ENCODE measurements at places on chromosomes 1 and 21.

DNA sequence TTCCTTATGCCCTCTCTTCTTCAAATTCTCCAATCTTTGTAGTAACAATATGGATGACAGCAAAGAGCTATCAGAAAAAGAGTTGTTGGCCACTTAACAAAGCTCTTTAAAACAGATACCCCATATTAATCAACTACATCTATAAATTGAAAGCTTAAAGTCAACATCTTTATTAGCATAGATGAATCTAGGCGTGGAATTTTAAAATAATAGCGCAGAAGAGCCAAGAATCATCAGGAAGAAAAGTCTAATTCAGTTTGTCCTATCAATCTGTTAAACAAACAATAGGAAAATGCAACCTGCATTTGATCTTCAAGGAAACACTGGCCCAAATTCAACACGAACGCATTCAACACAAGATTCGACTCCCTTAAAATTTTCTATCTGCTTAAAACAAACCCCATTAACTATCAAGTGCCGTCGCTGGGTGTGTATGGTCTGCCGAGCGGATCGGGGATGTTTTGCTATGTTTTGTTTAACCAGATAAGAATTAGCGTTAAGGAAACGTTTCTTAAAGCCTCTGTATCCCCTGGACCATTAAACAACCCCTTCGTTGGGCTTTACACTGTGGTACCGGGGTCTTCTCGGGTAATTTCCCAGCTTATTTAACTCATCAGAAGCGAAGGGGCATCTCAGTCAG lies 1.0 kb downstream of the LYST start:
- DNase-seq = no peak

DNA sequence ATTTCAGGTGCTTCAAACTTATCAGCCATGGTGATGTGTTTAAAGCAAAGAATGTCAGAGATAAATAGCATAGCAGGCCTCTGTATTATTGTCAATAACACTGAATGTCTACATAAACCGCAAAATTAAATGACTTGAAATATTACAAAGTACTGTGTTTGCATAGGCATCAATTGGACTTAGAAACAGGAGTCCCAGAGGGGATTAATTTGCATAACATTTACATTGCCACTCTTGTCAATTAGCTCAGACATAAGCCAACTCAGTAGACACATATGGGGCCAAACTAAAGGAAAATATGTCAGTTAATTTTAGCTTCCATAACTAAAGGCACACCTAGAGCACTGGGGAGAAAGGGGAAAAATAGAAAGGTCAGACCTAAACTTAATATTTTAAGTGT lies 814.5 kb upstream of the NEGR1 start:
- DNase-seq = no peak

GRCh38 chr21:37093977-37094376 lies 20.9 kb downstream of the TTC3 start:
- no peak for DNase-seq

GRCh38 chr1:99240621-99241020 lies 23.7 kb upstream of the PLPPR4 start:
- no peak for DNase-seq

DNA sequence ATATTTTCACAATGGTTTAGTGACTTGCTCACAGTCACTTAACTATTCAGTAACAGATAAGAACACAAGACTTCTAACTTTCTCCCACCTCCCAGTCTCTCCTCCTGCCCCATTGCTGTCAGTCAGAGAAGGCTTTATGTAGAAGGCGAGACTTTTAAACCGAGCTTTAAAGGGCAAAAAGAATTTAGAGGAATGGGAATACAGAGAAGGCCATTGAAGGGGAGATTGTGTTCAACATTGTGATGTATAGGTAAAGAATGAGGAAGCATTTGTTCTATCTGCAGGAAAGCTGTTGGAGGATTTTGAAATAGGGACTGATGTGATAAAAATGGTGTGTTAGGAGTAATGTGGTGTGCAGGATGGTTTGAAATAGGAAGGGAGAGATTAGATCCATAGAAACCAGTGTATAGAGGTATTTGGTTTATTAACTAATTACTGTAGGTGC lies 7.3 kb downstream of the POU2F1 start:
- DNase-seq = no peak

DNA sequence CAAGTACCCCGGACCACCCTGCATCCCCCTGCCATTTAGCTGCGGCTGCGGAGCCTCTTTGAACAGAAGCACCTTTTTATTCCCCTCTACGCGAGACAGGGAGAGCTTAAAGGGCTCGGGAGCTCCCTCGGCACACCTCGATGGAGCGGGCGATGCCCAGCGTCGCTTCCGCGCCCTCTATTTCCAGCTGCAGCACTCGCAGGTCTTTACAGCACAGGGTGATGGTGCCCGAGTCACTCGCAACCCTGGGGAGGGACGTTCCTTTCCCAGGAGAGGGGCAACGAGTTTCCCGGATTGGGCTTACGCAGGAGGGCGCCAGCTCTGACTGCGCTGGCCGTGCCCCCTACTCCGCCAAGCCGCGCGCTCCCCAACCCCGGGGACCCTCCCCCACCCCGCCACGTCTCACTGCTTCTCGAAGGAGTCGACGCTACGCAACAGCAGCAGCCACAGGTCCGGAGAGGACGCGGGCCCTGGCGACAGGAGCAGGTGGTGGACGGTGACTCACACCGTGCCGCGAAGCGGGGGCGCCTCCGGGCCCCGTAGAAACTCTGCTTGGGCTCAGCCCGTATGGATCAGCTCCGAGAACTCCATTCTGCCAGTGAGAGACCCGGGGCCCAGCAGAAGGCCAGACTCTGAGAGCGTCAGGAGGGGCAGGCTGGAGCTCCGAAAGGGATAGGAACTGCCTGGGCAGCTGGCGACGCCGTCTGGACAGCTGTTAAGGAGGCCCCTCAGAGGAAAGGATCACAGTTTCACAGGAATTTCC lies 5.8 kb upstream of the FAM167B start:
- no peak for DNase-seq

- DNase-seq = no peak
These were observed 120.6 kb downstream of the PTBP2 start for GRCh38 chr1:96842215-96842614.

- no peak for DNase-seq
These were observed 48.0 kb downstream of the MAN1C1 start for GRCh38 chr1:25664357-25665199.

DNA sequence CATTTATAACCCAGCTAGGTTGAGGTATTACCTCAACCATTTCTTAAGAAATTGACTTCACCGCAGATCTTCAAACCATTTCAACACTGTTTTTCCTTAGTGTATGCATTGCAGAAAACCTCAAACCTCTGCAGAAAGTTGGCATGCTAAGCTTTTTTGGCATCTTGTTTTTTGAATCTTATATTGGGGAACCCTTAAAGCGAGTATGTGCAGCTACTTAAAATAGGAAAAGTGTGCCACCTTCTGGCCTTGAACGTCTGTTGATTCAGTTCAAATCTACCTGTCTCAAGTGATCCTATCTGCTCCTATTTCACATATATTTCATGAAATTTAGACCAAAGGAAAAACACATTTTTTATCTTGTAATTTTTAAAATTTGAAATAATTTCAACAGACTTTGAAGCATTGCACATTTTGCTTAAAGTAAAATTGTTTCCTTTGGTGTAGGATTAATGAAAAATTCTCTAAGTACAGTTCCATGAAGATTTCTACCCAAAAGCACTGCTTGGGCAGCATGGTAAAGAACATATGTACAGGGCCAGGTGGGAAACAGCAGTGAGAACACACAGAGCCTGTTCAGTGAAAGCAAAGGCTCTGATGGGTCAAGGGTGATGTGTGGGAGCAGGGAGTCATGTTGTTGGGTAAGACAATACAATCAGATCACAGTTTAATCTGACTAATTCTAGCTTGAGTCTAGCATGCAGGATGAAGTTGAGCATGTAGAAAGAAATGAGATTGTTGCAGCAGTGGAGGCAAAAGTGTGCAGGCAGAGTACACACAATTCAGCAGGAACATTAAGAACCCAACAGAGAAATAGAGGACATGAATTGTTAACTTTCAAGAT lies 17.2 kb downstream of the HENMT1 start:
- peak; percentile 66 for DNase-seq

GRCh38 chr1:47685763-47686066 lies 247.9 kb downstream of the FOXD2 start:
- DNase-seq = no peak

DNA sequence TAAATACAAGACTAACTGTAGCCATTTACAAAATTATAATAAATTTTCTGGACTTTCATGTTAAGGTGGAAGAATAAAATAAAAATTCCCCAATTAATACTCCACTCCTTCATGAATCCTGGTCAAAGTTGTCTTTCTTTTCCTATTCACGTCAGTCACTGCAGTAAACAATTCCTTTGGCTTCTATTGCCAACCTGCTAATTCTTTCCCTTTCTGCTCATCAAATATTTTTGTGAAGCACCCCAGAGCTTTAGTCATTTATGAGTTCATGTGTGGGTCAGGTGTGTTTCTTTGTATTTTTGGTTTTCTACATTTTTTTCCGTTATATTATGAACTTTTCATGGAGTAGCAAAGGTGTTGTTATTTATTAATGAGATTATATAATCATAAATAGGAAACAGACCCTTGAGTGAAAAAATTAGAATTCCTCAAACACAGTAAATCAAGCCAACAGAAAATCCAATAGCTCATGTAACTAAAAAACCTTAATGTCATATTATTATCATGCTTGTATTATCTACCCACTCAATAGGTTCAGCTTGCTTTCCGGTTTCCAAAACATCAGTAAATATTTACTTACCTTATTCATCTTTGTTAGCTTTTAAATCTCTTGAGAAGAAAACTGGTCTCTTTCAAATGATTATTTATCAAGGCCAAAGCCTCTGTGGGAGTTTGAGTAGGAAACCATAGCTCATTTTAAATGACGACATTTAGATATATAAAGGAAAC lies 29.6 kb upstream of the PLA2G4A start:
- DNase-seq = no peak

GRCh38 chr1:54610048-54610447 lies 13.3 kb downstream of the FAM151A start:
- DNase-seq = no peak

DNA sequence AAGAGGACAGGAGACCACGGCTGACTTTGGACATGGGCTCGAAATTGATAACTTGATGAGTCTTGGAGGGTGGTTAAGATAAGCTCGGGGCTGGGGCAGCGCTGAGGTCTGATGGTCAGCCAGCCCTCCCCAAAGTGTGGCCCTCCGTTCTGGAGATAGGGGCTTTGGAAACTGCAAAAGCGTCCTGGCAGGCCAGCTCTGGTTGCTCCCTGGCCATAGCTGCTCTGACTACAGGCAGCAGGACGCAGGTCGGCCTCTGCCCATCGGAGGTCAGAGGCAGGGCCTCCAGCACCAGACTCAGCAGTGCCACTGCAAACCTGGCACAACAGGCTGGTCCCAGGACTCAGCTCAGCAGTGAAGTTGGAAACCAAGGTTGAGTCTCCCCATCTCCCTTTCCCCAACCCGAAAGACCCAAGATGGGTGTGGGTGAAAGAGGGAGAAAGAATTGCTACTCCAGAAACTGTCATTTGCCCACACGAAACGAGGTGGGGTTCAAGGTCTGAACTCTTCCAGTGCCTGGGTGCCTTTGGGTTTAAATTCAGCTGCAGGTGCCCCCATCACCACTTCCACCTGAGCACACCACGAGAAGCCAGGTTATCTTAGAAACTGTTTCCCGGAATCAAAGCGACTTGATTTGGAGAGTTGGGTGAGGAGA lies 4.8 kb downstream of the SIM2 start:
- no peak for DNase-seq

- DNase-seq = no peak
These were observed 237.8 kb downstream of the TRABD2B start for GRCh38 chr1:47759251-47759935.

- DNase-seq = no peak
These were observed 439.5 kb downstream of the SMYD3 start for GRCh38 chr1:246067432-246068216.

DNA sequence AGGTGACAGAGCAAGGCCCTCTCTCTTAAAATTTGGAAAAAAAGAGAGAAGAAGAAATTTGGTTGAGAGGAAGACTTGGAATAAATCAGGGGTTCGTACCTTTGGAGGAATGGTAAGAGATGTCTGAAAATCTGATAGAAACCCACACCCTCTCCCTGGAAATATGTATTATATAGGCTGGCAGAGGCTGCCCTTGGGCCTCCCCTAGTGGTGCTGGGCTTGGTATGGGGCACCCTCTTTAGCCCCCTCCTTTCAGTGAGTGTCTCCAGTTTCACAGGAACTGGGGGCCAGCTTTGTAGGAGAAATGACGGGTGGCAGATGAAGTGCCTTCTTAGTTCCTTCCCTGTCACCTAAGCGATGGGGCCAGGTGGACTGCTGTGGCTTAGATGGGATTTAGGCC lies 82.9 kb upstream of the SLC2A1 start:
- no peak for DNase-seq

Measured in renal pelvis (tissue), 12 donors.